Right cardiac atrium (tissue), 5 donors: ENCODE measurements at places on chromosomes 16 and 17. TPM values are rescaled to one million over a fixed set of nuclear protein-coding genes. Genes with fewer than 3 reads are reported as not detected.

DNA sequence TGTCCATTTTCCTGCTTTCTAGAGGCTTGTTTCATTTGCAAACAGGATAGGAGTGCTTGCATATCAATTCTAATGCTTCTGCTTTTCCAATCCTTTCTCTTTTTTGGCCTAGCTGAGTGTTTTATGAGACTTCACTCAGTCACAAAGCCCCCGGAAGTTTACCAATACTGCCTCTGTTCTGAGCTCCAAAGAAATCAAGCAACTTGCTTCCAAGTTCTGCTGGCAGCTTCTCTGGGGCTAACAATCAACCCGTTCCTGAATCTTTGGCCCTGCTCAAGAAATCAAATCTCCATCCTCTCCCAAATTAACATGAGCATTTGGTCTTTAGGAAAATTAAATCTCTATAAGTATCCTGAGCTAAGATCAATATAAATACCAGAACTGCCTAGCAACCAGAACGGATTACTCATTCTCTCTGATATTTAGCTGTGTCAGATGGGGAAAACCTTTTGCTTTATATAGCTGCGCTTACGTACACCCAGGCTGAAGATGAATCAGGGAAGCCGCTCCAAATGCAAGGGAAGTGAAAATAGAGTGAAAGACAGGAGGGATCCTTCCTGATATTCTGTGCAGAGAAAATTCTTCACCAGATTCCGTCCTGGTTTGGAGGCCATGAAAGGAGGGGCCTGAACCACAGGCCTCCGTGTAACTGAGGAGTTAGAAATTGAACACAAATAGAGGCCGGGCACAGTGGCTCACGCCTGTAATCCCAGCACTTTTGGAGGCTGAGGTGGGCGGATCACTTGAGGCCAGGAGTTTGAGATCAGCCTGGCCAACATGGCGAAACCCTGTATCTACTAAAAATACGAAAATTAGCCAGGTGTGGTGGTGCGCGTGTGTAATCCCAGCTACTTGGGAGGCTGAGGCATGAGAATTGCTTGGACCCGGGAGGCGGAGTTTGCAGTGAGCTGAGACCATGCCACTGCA, 23.3 kb upstream of the GRB2 start:
- DNase-seq: no peak

DNA sequence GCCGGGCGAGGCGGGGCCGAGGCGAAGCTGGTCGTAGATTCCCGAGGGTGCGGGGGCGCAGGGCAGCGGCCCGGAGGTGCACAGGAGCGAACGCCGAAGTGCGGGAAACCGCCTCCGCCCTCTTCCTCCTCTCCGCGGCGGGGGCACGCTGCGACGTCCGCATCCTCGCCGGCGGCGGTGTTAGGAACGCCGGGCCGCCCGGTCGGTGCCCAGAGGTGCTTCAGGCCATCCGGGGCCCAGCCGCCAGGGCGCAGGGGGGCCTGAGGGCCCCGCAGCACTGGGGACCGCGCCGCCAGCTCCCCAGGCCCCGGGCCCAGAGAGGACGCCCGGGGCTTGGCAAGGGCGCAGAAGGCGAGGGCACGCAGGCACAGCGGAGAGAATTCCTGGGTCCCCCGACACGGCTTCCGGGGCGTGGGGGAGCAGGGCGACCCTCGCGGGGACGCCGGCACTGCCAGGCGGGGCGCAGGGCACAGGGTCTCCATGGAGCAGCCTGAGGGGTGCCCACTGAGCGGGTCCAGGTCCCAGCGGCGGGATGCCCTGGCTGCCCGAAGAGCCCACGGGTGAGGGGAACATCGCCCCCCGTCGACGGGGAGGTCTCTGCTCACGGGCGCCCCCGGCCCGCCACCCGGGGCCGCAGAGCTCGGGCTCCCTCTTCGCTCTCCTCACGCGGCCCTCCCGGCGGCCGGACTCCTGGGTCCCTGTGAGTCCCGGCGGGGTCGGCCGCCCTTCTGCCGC, 576 bp downstream of the EPOP start:
- DNase-seq: peak; percentile 69

TMIGD1 gene
- polyA plus RNA-seq: not detected

- peak; percentile 49 for DNase-seq
Measured at GRCh38 chr17:74713171-74713755, 540 bp upstream of the CD300LF start.

DNA sequence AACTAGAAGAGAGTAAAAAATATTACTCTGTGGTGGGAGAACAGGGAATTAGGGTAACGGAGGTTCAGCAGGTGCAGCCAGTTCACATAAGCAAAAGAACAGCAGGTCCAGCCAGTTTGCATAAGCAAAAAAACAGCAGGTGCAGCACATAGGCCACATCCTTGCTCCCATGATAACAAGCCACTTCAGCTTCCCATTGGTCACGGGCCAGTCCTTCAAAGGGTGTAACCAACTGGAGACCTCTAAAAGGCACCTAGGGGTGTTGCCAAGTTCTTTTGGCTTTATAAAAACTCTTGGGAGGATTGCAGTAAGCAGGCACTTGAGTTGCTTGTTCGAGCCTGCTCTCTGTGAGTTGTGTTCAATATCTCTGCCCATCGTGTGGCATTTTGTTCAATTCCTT, 488.1 kb downstream of the XYLT1 start:
- DNase-seq: no peak

KRTAP17-1 gene
- polyA plus RNA-seq: not detected

SLC52A1 gene
- not detected for polyA plus RNA-seq

- DNase-seq: no peak
Measured at GRCh38 chr17:16141685-16142084, 73.6 kb downstream of the NCOR1 start.

MGRN1 gene
- 22.0 TPM for polyA plus RNA-seq

DNA sequence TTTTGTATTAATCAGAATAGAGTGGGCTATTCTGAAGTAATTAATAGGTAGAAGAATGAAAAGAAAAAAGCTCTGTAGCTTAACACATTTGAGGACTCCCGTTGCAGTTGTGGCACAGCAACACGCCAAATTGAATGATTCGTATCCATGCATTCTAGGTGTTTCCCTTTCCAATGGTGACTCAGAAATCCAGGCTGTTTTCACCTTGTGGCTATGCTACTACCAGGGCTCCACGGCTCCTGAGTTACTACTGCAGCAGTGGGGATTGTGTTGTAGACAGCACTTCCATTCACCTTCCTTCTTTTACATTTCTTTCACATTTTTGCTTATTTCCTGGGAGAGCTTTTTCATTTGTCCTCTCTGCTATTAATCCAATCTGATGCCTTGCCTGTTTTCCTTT, 1616.4 kb downstream of the CDH8 start:
- no peak for DNase-seq

TMEM100 gene
- 13.2 TPM for polyA plus RNA-seq

GPR179 gene
- polyA plus RNA-seq: 0.07 TPM

- peak; percentile 84 for DNase-seq
Measured at GRCh38 chr17:81254955-81255717, 16.0 kb downstream of the NDUFAF8 start.

NUPR1 gene
- polyA plus RNA-seq: 106 TPM

GRCh38 chr17:64387545-64388171, 3.0 kb downstream of the PECAM1 start:
- DNase-seq: peak; percentile 36

DNA sequence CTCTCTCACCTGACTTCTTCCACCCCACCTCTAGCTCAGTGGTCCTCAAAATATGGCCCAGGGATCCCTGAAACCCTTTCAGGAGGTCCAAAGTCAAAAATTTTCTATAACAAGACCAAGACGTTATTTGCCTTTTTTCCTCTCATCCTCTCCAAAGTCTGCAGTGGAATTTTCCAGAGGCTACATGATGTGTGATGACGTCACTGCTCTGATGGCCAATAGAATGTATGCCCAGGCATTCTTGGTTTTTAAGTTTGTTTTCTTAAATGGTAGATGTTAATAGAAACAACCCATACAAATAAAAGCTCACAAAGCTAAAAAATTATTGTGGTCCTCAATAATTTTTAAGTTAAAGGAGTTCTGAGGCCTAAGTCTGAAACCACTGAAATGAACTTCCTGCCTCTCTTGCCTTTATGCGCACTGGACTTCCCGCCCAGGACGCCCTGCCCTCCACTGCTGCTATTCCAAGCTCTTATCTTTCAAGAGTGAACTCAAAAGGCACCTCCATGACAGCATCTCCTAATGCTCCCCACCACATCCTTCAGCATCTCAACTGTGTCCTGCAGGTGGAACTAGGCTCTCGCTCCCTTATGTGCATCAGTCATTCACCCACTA, 13.5 kb downstream of the UBE2O start:
- no peak for DNase-seq

GRCh38 chr17:58330997-58331814, 2.6 kb upstream of the TSPOAP1 start:
- DNase-seq: no peak

NPIPB2 gene
- polyA plus RNA-seq: 6.3 TPM

SLC12A3 gene
- polyA plus RNA-seq: not detected

GRCh38 chr16:2484898-2485508, 10.1 kb downstream of the TBC1D24 start:
- peak; percentile 25 for DNase-seq

CNTD1 gene
- 0.59 TPM for polyA plus RNA-seq

GRCh38 chr17:68906638-68907037, 48.6 kb downstream of the ABCA8 start:
- DNase-seq: no peak

DNA sequence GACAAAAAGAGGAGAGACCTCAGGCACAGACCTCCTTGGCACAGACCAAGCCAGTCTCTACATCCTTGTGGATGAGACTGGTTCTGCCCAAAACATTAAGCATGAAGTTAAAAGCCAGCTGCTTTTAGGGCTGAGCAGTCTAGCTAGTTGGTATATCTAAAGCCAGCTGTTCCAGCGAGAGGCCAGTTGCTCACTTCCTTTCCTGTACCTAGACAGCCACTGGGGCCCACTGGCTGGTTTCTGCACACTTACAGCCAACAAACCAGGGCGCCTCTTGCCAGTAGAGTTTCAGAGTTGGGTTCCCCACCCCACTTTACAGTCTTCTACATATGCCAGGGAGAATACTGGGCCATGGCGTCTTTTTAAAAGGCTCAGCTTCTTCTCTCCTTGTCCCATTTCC, 242.4 kb downstream of the ZFHX3 start:
- no peak for DNase-seq
